MCF 10A (cell line): ENCODE measurements at places on chromosomes 7 and 10. TPM values are rescaled to one million over a fixed set of nuclear protein-coding genes. Genes with fewer than 3 reads are reported as not detected.

The GPR141 gene
- 2.4 and 2.8 TPM in 2 replicates for total RNA-seq

The COL13A1 gene
- 0.22 and 0.47 TPM in 2 replicates for total RNA-seq

The CYP2E1 gene
- not detected in 2 replicates for total RNA-seq

The SPDYE5 gene
- total RNA-seq, result 0.12 and 0.16 TPM in 2 replicates

DNA sequence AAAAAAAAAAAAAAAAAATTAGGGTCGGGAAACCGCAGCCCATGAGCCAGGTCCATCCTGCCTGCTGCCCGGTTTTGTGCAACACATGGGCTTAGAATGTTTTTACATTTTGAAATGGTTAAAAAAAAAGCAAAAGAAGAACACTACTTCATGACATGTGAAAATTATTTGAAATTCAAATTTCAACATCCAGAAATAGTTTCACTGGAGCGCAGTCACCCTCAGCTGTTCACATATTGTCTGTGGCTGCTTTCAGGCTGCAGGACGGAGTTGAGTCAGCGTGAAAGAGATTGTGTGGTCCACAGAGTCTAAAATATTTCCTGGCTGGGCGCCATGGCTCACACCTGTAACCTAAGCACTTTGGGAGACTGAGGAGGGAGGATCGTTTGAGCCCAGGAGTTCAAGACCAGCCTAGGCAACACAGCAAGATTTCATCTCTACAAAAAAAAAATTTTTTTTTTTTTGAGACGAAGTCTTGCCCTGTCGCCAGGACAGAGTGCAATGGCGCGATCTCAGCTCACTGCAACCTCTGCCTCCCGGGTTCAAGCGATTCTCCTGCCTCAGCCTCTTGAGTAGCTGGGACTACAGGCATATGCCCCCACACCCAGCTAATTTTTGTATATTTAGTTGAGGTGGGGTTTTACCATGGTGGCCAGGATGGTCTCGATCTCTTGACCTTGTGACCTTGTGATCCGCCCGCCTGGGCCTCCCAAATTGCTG lies 63.9 kb upstream of the ECHDC3 start:
- H3K36me3 ChIP-seq, result no peaks in the 10 kb centered on the region
- H3K27me3 ChIP-seq, result peaks cover 45% of the 10 kb centered on the region
- no peak overlapping the region for H3K27ac ChIP-seq
- H3K4me1 ChIP-seq, result no peaks in the 10 kb centered on the region
- peak; percentile 69 for DNase-seq

DNA sequence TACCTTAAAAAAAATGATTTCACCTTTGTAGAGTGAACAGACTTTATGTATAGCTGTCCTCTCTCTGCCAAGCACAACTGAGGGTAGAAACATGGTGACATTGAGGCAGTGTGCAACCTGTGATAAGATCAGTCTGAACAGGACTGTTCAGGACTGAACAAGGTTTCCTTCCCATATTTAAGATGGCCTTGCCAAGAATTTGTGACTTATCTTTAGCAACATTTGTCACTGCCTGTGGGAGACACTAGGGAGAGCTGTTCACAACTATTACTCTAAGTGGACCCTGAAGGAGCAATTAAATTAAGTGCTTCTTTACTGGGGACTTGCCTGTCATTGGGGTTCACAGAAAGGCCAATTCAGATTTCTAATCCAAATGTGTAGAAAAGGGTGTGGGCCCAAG lies 6.7 kb downstream of the OR13A1 start:
- no peaks in the 10 kb centered on the region for H3K4me1 ChIP-seq
- H3K27ac ChIP-seq, result no peak overlapping the region
- no peak for DNase-seq

DNA sequence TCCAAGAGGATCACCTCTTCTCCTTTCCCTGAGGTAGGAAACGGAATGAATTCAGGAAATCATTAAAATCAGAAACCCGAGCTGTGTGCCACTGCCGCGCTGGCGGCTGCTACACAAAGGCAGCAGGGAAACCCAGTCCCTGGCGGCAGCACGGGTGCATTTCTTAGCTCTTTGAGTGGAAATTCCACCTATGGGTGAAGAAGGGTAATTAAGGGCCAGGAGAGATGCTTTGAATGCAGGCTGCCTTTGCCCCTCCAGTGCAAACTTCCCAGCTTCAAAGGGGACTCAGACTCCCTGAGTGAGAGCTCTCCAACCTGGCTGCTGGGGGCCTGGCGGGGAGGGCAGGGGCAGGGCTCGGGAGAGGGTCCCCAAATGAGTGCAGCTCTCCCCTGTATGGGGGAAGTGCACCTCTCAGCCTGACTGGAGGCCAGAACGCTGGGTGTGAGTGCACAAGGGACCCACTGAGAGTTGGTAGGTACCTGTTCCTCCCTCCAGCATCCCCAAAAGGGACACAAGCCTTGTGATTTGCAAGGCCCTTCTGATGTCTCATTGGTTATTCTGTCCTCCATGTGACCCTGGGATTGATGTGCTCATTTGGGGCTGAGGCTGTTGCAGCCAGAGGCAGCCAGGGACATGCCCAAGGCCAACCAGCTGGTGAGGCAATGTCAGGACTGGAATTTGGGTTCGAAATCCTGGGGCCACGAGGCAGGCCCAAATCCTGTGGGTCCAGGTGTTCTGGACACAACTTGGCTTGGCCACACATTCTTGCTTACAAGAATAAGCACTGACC lies 16.3 kb upstream of the ZMIZ1 start:
- no peak overlapping the region for H3K4me3 ChIP-seq
- H3K27ac ChIP-seq, result no peak overlapping the region
- peaks cover 11% of the 10 kb centered on the region for H3K4me1 ChIP-seq

DNA sequence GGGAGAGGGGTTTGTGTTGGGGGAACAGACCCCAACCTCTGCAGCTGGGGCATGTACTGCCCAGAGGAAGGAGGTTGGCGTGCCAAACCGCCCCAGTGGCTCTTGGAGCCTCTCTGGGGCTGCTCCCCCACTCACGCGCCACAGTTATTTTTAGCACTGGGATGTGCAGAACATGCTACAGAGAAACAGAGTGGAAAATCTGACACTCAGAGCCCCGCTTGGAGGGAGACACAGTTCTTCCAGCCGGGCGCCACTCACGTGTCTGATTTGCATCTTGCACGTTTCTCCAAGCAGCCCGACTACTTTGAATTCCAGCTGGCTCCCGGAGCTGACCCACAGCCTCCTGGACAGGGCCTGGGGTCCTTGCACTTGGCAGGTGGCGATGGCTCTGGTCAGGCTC lies 182.0 kb downstream of the RPS24 start:
- H3K27ac ChIP-seq, result no peak overlapping the region
- H3K27me3 ChIP-seq, result peaks cover 61% of the 10 kb centered on the region
- no peaks in the 10 kb centered on the region for H3K36me3 ChIP-seq
- H3K4me3 ChIP-seq, result no peak overlapping the region
- no peak for DNase-seq

GRCh38 chr7:133664528-133664927 lies 411.6 kb downstream of the EXOC4 start:
- no peaks in the 10 kb centered on the region for H3K36me3 ChIP-seq
- H3K4me3 ChIP-seq, result no peak overlapping the region
- DNase-seq, result no peak

DNA sequence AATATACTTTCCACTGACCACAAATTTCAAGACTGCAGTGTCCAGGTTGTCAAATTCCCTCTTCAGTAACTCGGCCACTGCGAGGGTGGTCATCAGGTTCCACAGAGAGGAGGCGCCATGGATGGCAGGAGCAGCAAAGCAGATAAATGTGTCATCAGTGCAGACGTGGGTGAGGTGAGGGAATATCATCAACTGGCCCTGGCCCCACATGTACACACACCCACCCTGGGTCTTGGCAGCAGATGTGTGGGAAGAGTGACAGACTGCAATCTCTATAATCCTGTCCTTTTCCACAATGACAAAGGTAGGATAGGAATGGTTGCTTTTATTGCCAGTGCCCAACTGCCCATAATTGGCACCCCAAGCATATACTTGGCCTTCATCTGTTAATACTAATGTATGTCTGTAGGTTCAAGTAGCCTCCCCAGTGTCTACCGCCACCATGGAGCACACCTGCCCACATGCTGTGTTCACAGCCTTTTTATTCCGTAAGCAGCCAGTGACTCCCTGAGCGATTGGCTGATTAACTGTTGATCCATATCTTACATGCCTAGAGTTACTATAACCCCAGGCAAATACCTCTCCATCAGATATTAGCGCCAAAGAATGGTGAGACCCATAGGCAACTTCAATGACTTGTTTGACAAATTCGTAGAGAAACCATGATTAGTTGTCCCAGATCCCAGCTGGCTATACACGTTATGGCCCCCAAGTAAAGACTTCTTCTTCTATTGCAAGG lies 16.3 kb upstream of the LIPM start:
- DNase-seq, result no peak
- no peaks in the 10 kb centered on the region for H3K36me3 ChIP-seq
- H3K27ac ChIP-seq, result no peak overlapping the region
- H3K4me3 ChIP-seq, result no peak overlapping the region
- no peaks in the 10 kb centered on the region for H3K27me3 ChIP-seq
- peaks cover 3% of the 10 kb centered on the region for H3K4me1 ChIP-seq
